ENCODE measurements at places on chromosomes 13 and 19.

DNA sequence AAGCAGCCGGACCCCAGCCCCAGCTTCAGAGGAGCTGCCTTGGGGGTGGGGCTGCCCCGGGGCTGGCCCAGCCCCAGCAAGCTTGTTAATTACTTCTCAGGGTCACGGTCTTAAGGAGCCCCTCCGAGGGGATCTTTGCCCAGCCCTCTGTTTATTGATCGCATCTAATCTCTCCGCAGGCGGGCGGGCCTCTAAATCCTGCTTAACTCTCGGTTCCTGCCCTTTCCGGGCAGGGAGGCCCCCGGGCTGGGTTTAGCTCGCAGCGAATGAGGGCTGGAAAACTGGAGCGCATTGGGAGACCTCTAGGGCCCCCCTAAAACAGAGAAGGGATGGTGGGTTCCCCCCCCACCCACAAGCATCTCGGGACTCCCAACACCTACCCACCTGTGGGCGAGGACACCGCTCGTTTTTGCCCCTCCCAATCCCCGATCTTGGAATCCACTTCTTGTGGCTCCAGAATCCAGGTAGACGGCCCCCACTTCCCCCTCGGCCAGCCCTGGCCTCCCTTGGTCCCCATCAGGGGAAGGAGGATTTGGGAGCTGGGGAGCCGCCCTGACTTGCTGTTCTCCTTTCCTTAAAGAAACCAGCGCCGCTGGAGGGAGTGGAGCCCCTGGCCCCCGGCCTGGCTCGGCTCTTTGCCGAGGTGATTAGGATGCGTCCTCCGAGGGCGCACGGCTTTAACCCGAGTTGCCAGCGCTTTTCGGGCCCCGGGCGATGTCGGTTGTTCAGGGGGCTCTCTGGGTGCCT lies 59.5 kb upstream of the ADGRL1 start:
- no peak for DNase-seq

- no peak for DNase-seq
Measured at GRCh38 chr13:20049558-20050473, 91.3 kb downstream of the ZMYM2 start.

DNA sequence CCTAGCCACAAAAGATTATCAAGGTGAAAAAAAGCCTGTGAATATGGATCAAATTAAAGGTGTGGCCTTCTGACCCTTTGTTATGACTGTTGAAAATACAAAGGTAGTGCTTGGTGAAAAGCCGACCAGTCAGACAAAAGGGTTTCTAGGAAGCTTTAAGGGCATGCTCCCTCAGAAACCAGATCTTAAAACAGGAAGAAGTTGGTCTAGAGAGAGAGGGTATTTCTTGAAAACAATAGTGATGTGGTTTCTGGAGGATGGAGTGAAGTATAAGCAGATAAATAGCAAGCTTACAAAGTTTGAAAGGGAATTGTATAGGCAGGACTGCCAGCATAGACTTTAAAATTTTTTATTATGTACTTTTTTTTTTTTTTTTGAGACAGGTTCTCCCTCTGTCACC lies 5.0 kb upstream of the EID2 start:
- no peak for DNase-seq

GRCh38 chr19:42028304-42029216 lies 34.5 kb upstream of the ATP1A3 start:
- DNase-seq, result peak; percentile 31

GRCh38 chr13:75326173-75327134 lies 155.5 kb downstream of the TBC1D4 start:
- peak; percentile 58 for DNase-seq

GRCh38 chr19:33143897-33144405 lies 12.0 kb downstream of the WDR88 start:
- DNase-seq, result peak; percentile 67

GRCh38 chr19:21117041-21117907 lies 24.6 kb upstream of the ZNF431 start:
- DNase-seq, result no peak

DNA sequence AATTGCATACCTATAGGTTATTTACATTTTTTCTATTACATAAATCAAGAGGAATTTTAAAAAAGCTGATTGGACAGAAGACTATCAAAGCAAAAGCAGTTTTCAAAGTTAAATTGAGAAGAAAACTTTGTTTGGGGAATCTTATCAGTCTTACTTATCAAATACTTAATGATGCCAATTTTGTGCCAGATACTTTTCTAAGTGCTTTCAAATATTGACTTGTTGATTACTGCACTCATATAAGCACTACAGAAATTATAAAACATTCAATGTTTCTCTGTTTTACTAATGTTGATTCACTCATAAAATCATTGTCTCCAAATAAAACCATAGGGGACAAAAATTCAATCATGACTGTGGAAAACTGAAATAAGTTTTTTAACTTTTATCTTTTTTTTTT lies 36.2 kb downstream of the PCDH9 start:
- DNase-seq, result no peak

DNA sequence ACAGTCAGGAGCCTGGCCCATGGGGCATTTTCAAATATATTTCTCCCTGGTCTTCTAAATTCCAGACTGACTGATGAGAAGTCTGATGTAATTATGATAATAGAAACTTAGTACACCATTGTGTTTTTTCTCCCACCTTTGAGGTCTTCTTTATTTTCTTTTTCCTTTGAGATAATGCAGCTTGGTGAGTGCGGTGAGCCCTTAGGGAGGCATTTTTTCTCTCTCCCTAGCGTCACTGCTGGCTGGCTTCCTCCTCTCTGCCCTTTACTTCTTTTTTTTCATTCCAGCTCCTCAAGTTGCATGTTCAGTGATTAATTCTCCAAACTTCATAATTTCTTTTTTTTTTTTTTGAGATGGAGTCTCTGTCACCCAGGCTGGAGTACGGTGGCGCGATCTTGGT lies 12.8 kb upstream of the CDC42EP5 start:
- DNase-seq, result no peak

DNA sequence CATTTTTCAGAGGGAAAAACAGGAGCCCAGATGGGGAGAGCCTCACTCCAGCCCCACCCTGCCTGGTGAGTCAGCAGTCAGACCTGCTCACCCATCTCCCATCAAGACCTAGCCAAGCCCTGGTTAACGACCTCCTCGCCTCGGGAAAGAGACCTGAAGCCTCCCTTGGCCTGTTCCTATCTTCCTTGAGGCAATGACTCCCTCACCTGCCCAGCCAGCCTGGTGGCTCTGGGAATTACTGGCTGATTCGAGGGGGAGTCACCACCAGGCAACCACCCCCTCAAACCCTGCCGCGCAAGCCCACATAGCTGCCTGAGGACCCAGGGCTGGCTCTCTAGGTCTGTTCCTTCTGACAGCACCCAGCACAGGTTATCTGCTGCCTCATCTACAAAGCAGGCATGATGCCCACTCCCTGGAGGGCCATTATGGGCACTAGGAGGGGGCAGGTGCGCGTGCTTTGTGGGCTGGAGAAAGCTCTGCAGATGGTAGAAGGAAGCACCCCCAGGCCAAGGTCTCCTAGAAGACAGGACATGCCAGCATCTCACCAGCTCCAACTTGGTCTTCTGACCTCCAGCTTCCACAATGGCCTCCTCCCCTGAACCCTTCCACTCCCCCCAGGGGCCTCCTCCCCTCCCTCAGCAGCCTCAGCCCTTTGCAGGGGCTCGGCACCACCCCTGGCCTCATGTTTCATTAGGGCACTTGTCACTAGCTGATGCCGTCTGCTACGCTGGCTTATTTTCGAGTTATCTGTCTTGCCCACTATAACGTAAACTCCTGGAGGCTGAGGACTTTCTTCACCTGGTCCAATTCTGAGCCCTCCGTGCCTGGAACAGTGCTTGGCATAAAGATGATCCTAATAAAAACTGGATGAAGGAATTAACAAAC lies 10.4 kb downstream of the DEDD2 start:
- no peak for DNase-seq

DNA sequence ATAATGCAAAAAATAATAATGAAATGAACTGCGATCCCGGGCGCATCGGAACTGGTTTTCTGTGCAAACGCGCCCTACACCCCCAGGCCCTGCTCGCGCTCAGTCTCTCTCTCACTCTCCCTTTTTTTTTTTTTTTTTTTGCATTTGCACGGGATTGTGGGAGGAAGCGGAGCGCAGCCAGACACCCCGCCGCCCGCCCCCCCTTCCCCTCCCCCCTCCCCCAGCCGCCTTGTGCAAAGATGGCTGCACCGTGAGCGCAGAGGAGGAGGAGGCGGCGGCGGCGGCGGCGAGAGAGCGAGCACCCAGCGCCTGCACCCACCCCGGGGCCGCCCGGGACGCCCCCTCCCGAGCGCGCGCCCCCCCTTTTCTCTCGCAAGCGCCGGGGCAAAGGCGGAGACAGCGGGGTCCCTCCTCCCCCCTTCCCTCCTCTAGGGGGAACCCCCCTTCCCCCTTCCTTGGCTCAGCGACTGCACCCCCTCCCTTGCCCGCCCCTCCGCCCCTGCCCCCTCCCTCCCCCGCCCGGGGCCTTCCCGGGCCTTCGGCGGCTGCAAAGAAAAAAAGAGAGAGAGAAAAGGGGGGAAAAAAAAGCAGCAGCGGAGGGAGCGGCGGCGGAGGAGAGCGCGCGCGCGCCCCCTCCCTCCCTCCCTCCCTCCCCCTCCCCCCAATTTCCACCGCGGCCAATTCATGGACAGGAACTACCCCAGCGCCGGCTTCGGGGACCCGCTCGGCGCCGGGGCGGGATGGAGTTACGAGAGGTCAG lies at the start of gene PRR12:
Gene PRR12, plus strand, starts transcription at position 212 of the 760 bp plus-strand sequence. Its CDS starts 473 bp downstream, at position 685.
- peak; percentile 79 for DNase-seq

- DNase-seq, result peak; percentile 92
Measured at GRCh38 chr13:50124536-50125303, 109.5 kb downstream of the KCNRG start.

GRCh38 chr13:109884462-109884861 lies 98.1 kb upstream of the IRS2 start:
- DNase-seq, result no peak

DNA sequence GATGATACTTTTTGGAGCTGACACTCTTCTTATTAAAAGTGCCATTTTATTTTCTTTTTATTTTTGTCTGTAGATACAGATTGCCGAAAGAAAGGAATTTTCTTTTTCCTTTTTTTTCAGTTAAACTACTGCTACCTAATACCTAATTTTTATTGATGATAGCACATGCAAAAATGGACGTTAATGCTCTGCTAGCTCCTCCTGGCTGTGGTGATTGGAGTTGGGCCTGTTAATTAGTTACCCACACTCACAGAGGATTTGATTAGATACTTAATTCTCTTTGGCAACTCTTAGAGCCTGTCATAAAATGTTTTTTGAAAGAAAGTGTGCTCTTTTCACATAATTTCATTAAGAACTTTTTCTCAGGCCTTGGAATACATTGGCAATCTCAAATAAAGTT lies 366.8 kb downstream of the DCT start:
- DNase-seq, result no peak

All from activated T-cell treated with anti-CD3 and anti-CD28 coated beads, Interleukin-2, amount 50 U/mL, for 1 hour (primary cell).